ENCODE measurements at places on chromosomes 4 and X. TPM values are rescaled to one million over a fixed set of nuclear protein-coding genes. Genes with fewer than 3 reads are reported as not detected.

The TBC1D25 gene
- 19.7 TPM for total RNA-seq

The HTT gene
- 97.8 TPM for total RNA-seq

The LUZP4 gene
- total RNA-seq, result not detected

The SH3D19 gene
- not detected for total RNA-seq

The NAT8L gene
- total RNA-seq, result 0.81 TPM

The APLN gene
- not detected for total RNA-seq

The BMX gene
- total RNA-seq, result 0.27 TPM

The FHDC1 gene
- under 0.01 TPM for total RNA-seq

The SSX4 gene
- not detected for total RNA-seq

The ZCCHC12 gene
- total RNA-seq, result under 0.01 TPM

The FAM50A gene
- 10.5 TPM for total RNA-seq

The GPM6B gene
- total RNA-seq, result 0.81 TPM

The HMX1 gene
- total RNA-seq, result not detected

The TEX13C gene
- total RNA-seq, result not detected

The MAGEA4 gene
- not detected for total RNA-seq

The RAB9B gene
- total RNA-seq, result 1.9 TPM

The CT45A10 gene
- not detected for total RNA-seq

The MEPE gene
- not detected for total RNA-seq

The SCML2 gene
- total RNA-seq, result 7.8 TPM

The SPOCK3 gene
- 4.6 TPM for total RNA-seq

The TEC gene
- 14.8 TPM for total RNA-seq

The KLB gene
- under 0.01 TPM for total RNA-seq

The PARM1 gene
- under 0.01 TPM for total RNA-seq

The RNF212 gene
- 1.1 TPM for total RNA-seq

The SMIM14 gene
- 4.6 TPM for total RNA-seq

The PRR32 gene
- total RNA-seq, result not detected

The TMSB15B gene
- total RNA-seq, result 3.0 TPM

The USP17L22 gene
- under 0.01 TPM for total RNA-seq

The CYLC1 gene
- total RNA-seq, result not detected

The EOLA1 gene
- total RNA-seq, result 23.2 TPM

The SMIM43 gene
- under 0.01 TPM for total RNA-seq

Measured in hematopoietic multipotent progenitor cell (in vitro differentiated cells).